Femur (tissue), 1 donor: ENCODE measurements at places on chromosomes 5 and 9.

GRCh38 chr5:151720215-151720614, 33.5 kb upstream of the SPARC start:
- no peak for DNase-seq

DNA sequence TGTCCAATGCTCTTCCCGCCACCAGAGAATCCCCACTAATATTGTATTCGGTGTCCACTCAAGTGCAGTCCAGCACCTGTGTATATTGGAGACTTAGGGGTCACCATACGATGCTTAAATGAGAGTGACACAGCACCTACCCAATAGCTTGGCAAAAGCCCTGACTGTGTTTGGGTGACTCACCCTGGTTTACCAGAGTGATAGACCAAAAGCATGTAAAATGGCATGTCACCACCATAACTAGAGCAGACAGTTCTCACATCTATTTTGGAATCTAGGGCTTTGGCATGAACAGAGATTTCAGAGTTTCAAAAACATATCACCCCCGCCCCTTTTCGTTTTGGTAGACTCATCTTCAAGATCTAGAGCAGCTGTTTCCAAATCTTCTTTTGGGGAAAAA, 217.3 kb upstream of the RASEF start:
- DNase-seq: no peak

- DNase-seq: no peak
Observed at GRCh38 chr5:61559146-61559545, 227.1 kb downstream of the ZSWIM6 start.

DNA sequence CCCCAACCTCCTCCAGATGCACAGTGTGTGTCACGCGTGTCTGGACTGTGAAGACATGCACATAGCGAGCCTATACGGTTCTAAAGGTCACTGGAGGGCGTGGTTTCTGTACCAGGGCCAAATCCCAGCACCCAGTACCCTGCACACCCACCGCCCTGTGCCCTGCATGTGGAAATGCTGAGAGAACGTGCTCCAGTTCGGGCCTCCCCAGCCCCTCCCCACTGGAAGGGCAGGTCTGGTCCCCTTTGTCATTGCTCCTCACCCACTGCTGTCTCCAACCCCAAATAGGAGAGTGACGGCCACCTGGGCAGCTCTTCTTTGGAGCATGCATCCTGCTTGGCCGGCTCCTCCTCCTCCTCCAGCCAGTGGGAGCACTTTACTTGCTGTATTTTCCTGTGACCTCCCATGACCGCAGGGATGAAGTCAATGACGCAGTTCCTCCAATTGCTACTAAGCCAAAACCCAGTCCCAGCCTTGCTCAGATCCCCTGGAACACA, 116.7 kb downstream of the WNK2 start:
- no peak for DNase-seq

DNA sequence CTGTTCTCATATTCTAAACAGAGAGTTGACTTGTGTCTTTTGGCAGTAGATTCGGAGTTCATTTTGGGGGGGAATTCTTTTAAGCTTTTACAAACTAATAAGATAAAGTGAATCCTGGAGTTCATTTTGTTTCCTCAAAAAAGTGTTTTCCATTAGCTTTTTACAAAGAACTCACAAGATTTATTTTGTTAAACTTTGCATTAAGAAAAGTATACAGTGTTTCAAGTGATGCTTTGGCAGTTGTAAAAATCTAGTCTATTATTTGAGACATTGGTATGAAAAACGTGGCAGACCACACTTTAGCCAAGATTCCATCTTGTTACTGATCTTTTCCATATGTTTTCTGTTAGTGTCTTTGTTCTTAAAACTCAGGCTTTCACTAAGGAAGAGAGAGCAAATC, 1.2 kb upstream of the OMD start:
- DNase-seq: peak; percentile 59

GRCh38 chr5:16934123-16934522, 2.0 kb downstream of the MYO10 start:
- DNase-seq: peak; percentile 80

DNA sequence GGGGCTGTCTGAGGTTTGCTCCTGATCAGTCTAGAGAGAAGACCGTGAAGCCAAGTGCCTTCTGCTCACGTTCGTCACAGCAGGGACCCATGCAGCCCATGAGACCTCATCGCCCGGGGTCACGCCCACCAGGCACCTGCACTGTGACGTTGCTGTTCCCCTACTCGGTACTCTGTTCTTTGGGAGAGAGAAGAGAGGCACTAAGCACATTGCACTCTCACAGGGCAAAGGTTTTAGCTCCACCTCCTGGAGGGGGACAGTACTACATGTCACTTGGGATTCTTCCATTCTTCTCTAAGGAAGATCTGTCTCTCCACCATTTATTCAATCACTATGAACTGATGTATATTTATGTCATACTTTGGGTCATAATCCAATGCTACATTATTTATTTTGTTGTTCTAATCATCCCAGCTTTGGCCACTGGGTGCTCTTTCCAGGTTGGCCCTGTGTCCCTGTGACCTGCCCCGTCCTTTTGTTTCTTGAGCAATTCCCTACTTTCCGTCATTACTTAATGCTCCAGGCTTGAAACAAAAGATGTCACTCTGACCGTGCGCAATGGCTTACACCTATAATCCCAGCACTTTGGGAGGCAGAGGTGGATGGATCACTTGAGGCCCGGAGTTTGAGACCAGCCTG, 31.4 kb upstream of the BRD3 start:
- DNase-seq: no peak

GRCh38 chr9:119968836-119969707, 599.8 kb upstream of the BRINP1 start:
- peak; percentile 76 for DNase-seq

DNA sequence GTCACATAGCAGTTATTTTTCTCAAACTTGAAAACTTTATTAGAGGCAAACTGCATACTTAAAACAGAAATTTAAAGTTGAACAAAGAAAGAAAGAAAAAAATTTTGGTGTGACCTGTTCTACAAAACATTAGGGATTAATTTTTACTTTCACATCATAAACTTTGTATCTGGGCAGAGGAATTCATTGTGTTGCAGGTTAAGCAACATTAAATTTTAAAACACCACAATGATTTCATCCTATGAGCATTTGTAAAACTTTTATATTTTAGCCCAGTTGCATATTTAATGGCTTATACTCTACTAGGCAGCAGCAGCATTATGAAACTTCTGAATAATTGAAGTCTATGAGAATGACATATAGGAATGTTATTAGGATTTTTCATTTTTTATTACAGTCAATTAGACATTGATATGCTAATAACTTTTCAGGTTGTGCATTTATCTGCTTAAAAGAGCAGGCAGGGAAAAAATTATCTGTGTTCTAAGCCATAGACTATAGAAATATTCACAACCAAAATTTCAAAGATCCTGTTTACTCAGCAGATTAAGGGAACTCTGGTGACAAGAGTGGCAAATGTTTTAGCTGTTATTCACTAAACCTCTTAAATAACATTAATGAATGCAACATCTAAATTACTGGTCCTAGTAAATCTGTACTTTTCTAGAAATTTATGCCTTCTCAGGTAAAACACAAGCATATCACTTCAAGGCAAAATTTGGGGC, 1088.5 kb upstream of the CDH6 start:
- no peak for DNase-seq

DNA sequence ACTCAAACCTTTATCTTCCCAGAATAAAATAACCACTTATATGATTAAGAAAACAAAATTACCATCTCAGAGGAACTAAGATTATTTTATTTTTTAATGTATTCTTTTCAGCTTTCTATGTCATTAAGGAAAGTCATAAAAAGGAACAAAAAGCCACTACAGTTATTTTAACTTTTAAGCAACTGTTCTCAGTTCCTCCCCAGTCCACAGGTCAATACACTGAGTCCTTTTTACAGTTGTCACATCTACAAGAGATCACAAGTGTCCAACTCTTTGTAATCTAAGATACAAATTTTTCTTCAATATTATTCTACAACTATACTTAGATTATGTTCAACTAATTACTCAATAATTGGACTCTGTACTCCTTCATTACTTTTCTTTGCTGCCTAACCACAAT, 782.8 kb upstream of the ACO1 start:
- DNase-seq: no peak

DNA sequence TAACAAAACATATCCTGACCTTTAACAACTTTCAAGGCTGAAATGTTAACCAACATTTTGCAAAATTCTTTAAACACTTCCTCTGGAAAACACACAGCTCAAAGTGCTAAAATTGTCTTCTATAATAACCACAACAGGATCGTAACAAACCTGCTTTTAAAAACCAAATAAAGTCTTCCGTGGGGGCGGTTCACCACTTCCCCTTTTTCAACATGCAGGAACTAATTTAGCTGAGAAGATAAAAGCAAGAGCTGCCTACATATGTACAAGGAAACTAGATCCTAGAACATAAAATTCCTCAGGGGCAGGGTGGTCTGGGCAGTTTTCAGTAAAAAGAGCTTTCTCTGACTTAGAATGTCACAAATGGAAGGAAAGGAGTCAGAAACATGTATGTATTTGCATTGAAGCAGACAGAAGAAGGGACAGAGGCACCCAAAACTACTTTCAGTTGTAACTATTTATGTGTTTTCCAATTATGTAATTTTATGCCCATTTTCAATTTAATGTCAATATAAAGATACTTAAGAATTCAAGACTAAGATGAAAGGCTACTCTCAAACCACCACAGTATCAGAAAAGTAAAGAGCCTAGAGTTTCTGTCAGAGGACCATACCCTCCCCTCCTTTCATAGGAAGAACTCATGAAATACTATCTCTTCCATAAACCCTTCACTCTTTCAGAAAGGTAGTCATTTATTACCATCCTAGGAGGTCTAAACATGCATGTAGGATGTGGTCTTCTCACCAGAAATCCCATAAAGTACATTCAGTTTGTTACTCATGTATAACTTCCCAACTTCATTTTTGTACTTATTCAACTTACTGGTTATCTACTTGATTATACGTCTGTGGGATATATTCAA, 185.9 kb upstream of the RASA1 start:
- DNase-seq: peak; percentile 36

DNA sequence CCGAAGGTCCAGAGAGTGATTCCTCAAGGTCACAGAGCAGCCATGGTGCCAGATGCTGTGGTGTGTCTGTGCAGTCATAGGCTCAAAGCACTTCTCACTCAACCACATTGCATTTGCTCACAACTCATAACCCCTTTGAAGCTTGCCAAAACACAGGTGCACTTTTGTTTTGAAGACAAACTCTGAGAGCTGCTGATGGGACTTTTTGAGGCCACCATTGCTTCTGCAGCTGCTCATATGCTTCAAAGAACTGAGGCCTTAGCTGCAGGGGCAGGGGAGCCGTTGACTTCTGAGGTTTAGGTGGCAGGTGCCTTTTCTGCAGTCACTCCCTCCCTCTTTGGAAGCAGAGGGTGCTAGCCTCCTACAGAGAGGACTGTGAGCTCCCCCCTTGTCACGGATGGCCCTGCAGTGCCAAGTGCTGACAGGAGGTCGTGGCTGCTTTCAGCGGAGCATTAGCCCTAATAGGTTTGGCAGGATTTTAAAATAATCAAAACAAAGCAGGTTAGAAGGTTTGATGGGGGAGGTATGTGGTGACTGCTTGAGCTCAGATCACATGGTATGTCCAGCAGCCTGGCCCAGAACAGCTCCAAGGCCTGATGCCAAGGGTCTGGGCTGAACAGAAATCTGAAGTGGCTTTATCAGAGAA, 232.1 kb downstream of the MAN2A1 start:
- no peak for DNase-seq

GRCh38 chr5:21895766-21896350, 957.3 kb downstream of the CDH12 start:
- DNase-seq: no peak

DNA sequence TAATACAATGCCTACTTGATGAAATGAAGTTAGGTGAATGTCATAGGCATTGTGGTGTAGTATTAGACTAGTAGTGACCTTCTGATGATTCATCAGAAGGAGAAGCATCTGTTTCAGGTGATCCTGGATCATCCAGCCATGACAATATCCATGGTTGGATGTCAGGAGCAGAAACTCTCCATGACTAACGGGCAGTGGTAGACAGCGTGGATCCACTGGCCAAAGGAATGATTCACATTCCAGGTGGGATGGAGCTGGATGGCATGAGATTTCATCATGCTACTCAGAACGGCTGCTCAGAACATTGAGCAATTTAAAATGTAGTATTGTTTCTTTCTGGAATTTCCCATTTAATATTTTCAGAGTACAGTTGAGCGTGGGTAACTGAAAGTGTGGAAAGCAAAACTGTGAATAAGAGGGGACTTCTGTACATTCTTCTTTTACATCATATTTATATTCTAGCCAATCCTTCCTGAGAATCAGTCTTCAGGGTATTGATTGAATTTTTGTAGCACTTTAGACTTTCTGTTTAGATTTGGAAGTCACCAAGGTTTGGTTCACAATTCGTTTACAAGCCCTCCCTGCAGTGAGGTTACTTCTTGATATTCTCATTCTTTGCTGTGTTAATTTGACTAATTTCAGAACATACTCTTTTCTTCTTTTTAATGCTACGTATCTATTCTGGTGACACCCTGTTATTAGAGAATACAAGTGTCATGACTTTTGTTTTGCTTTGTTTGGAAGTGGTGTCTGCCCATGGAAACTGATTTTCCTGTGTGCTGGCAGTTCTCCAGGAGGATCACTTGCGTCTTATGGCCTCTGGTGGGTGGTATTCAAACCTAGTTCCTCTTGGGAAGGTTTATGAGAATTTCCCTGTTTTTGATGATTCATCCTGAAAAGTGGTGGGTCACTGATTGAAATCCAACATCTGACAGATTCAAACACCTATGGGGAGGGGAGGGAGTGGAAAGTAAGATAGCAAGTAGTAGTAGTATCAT, 12.2 kb upstream of the CLINT1 start:
- no peak for DNase-seq

- DNase-seq: no peak
Observed at GRCh38 chr5:68593211-68593671, 377.7 kb downstream of the PIK3R1 start.

GRCh38 chr5:135437422-135437795, 9.7 kb downstream of the DCANP1 start:
- DNase-seq: peak; percentile 38
